ENCODE measurements at places on chromosomes 12 and 14.

- DNase-seq: no peak
Observed at GRCh38 chr14:69357544-69358200, 40.4 kb downstream of the ERH start.

DNA sequence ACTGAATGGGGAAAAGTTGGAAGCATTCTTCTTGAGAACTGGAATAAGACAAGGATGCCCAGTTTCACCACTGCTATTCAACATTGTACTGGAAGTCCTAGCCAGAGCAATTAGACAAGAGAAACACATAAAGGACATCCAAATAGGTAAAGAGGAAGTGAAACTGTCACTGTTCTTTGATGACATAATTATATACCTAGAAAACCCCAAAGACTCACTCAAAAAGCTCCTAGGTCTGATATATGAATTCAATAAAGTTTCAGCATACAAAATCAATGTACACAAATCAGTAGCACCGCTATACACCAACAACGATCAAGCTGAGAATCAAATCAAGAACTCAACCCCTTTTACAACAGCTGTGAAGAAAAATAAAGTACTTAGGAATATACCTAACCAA is 157.3 kb upstream of the DDHD1 start:
- no peak for DNase-seq

- no peak for DNase-seq
Observed at GRCh38 chr12:5582541-5582940, 150.6 kb downstream of the NTF3 start.

DNA sequence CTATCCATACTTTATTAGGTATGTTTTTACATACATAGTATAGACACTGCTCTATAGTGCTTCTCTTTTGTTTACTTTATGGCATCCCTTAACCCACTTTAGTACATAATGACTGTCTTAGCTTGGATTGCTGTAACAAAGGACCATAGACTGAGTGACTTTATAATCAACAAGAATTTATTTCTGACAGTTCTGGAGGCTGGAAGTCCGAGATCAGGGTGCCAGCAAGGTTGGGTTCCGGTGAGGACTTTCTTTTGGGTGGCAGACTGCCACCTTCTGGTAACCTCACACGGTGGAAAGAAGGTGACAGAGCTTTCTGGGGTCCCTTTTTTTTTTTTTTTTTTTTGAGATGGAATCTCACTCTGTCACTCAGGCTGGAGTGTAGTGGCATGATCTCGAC is 48.6 kb upstream of the PPM1H start:
- DNase-seq: no peak

DNA sequence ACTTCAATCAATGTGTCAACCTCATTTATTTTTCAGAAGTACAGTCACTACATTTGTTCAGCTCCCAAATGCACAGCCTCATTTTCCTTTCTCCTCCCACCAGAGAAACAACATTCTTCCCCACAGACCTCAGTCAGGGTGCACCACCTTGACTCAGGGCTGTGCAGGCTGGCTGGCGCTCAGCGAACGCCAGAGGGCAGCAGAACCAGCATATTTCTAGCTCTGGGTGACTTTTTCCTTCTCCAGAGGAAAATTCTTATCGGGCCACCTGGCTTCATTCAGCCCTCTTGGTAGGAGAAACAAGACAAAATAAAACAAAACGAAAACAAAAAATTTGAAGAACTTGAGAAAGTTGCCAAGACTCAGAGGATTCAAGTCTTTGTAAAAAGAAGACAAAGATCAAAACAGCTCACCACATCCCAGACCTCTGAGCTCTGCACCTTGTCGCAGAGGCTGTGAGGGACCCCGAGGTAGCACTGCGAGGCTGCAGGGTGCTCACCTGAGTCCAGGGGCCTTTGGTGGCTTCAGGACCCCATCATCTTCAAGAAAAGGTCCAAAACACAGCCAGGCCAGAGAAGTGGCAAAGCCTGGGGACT is 33.7 kb downstream of the PAH start:
- no peak for DNase-seq

DNA sequence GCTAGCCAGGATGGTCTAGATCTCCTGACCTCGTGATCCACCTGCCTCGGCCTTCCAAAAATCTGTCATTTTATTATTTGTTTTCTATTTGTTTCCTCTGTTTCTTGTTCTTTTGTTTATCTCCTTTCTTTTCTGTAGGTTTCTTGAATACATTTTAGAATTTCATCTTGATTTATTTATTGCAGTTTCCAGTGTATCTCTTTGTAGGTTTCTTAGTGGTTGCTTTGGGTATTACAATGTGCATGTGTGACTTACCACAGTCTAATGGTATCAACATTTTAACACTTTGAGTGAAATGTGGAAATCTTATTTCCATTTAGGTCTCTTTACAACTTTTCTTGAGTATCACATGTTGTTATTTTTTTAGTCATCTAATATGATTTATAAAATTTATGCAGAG is 29.9 kb upstream of the MUCL1 start:
- no peak for DNase-seq

GRCh38 chr12:122749569-122750332 is 2.9 kb upstream of the DENR start:
- no peak for DNase-seq

GRCh38 chr12:43029971-43030370 is 440.4 kb upstream of the PRICKLE1 start:
- DNase-seq: no peak

DNA sequence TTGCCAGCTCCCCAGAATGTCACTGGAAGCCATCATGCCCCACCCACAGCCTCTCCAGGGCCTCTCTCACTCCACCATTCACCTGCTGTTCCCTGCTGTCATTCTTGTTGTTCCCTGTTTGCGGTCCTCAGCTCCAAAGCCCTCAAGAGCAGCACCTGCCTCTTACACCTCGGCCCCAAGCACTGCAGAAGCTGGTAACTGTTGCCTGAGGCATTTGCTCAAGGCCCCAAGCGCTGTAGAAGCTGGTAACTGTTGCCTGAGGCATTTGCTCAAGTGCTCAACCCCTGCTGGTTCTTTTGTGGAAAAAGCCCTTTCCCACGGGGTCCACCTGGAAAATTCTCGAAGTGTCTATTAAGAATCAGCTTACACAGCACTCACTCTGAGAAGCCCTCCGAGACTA is 78.0 kb downstream of the ARL6IP4 start:
- DNase-seq: no peak

- no peak for DNase-seq
Observed at GRCh38 chr12:4648104-4648500, 749 bp downstream of the AKAP3 start.

DNA sequence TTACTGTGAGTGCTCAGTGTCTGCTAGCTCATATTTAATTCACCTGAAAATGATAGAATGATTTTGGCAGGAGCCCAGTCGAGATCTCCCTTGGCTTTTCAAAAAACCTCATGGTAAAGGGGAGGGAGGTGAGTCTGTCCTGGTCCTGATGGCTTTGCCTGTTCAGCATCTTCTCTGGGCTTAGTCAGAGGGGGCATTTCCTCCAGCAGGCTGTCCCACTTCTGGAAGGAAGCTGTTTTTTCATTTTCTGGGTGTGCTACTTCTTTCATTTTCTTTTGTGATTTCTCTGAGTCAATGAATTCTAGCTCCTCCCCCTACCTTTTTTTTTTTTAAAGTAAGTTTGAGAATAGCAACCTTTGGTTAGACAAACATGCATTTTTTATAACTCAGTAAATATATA is 58.8 kb downstream of the TMX1 start:
- DNase-seq: no peak

DNA sequence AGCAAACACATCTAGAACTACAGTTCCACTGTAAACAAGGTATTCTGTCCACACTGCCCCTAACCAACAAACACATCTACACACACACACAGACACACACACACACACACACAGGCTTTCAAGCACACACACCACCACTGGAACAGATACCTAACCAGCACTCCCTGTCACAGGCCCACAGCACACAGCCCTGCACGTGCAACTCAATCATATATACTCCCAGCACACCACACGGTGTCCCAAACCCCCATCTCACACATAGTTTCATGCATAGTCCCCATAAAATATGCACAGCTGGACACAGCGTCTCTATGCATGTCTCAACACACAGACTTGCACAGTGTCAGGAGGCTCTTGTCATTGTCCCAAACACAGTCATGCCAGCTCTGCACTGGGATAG is 27.6 kb downstream of the KRT8 start:
- DNase-seq: no peak
